Fibroblast of skin of left quadriceps (primary cell): ENCODE measurements at places on chromosomes 1 and 21.
A peak's percentile ranks its signal among the peaks of the same experiment; 100 is the strongest.

GRCh38 chr1:20485527-20486456 lies at the start of gene CAMK2N1:
CAMK2N1 (minus strand) TSS chr1:20486210; CDS start chr1:20485379, 831 bp downstream.
- no peak for DNase-seq

DNA sequence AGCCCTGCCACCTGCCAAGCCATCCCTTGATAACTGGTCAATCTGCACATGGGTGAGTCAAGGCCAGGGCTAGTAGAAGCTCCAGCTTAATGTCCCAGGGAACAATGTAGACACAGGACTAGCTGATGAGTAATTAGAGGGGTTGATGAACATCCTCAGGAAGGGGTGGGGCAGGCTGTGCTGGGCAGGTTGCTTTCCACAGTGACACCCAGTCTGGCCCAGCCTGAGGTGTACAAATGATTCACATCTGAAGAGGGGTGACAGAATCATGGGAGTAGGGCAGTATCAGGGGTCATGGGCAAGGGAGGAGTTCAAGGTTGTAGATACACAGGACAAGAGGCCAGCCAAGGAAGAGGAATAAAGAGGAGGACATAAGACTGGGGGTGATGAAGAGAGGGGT lies 4.3 kb downstream of the LPAR3 start:
- no peak for DNase-seq

DNA sequence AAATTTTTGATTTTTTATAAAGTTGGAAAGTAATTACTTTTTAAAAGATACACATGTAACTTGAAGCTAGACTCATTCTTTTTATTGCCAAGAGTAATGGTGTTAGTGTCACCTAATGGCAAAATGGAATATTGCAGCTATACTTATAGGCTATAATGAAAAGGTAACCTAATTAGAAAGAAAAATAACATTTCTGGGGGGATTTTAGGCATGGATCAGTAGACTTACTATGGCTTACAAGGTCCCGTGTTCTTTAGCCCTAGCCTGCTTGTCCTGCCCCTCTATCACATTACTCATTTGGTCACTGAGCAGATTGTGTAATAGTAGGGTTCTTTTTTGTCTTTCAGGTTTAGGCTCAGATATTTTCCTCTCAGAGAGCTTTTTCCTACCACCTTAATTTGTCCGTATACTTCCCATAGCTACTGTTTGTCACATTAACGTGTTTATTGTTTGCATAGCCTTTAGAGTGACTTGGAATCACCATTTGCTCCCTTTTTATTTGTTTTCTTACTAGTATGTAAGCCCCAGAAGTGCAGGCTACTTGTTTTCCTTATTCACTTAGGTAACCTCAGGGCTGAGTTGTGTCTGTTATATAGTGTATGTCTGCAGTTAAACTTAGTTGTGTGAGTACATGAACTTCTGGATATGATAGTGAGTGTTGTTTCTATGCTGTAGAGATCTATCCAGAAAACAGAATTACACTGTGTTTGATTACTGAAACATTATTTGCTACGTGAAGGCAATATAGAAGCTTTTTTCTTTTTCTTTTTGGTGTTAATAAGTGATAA lies 58.7 kb downstream of the RABGAP1L start:
- DNase-seq = peak; percentile 20

- no peak for DNase-seq
These were observed 12.3 kb downstream of the STXBP3 start for GRCh38 chr1:108758796-108759195.

GRCh38 chr1:205568469-205569361 lies 63.1 kb downstream of the ELK4 start:
- no peak for DNase-seq

DNA sequence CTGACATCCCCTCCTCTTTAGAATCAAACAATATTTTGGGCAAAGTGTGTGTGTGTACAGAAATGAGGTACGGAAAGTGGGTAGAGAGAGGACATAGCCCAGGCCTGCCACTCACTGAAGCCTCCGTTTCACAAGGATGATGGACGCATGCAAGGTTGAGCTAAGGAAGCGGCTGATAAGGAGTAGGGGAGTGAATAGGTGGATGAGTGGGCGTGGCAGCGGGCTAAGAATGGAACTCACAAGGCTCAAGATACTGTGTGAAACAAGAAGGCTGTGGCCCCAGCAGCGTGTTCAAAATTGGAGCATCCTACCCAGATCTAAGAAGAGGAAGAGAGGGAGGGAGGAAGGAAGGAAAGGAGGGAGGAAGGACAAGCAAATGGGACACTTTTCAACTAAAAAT lies 37.5 kb downstream of the VWA5B1 start:
- no peak for DNase-seq

DNA sequence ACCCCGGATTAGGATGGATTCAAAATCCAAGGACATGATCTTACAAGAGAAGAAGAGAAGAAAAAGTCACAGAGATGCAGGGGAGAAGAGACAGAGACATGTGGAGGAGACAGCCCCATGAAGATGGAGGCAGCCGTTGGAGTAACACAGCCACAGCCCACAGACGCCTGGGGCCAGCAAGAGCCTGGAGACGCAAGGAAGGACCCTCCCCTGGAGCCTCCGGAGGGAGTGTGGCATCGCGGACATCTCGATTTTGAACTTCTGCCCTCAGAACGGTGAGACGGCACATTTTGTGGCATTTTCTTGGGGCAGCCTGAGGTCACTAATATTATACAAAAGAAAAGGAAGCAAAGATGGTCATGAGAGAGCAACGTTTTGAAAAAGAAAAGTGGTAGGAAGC lies 28.8 kb downstream of the ABCG1 start:
- DNase-seq = no peak
